ENCODE measurements at places on chromosomes 6 and 20.

DNA sequence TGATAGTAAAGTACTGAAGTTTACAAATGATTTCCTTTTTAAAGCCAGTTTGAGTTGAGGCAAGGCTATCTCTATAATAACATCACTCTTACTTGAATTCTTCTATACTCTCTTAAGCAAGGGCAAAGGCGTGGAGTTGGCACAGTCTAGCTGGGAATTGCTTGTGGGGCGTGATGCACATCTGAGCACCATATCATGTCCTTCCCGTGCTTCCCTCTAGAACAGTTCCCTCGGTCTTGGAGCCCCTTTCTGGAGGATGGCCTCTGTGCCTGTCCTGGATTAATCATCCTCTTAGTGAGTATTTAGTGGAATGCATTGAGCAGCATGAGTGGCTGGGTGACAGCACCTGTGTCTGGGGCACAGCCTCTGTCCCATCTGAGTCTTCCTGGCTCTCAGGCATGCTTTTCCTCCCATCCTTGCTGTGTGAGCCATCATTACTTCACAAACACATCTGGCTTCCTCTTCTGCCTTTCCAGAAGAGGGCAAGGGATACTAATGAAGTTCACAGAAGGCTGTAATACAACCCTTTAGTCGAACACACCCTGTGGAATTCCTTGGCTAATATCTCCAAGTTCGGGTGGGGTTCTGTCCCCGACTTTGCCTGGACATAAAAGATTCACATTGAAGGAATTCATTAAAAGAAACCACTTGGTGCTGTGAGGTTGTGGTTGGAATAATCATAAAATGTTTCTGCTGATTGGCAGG is 188.2 kb downstream of the FNDC1 start:
- DNase-seq = no peak

GRCh38 chr6:124887872-124888580 is 74.2 kb upstream of the RNF217 start:
- DNase-seq = no peak

GRCh38 chr6:82000551-82000950 is 247.0 kb downstream of the IBTK start:
- no peak for DNase-seq

DNA sequence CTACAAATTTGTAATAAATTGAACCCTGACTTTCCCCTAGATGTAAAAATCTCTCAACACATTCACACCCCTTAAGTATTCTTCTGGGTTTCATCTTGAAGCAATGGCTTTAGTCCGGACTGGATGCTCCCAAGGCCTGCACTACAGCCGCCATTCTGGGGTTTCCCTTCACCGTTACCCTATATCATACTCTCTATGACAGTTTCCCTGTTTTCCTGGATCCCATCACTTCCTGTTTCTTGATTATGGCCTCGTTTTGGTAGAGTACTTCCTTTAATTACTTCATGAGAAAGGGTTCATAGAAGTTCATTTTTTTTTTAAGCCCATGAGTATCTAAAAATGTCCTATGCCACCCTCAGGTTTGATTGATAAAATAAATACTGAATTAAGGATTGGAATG is 11.7 kb downstream of the FIG4 start:
- DNase-seq = no peak

GRCh38 chr6:134577998-134578397 is 260.1 kb upstream of the SGK1 start:
- DNase-seq = no peak

GRCh38 chr6:27251606-27252251 is 4.2 kb downstream of the PRSS16 start:
- DNase-seq = no peak

DNA sequence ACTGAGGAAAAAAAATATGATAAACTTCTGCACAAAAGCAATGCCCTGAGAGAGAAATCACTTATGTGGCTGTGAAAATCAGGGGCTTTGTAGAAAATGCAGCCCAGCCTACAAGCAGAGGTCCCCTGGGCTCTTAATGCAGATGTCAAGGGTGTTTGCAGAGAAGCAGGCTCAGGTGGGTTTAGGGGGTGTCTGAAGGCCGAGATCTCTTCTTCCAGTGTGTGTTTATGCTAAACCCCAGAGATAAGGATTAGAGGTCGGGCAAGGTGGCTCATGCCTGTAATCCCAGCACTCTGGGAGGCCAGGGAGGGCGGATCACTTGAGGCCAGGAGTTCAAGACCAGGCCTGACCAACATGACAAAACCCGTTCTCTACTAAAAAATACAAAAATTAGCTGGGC is 78.5 kb downstream of the TMEM242 start:
- no peak for DNase-seq

DNA sequence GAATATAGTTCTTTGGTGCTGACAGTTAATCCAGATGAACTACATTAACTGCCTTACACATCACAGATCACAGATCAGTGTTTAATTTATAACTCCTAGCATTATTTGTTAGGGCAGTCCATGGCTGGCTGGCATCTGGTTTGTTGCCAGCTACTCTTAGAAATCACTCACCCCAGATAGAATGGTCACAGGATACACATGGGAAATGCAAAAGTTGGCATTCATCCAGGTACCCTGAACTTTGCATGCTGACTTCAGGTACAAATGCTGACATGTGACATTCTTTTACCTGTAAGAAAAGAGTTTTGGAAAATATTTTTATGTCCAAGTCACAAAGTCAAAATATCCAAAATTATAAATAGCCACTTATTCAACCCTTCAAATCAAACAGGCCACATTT is 20.2 kb downstream of the FBXL4 start:
- no peak for DNase-seq

DNA sequence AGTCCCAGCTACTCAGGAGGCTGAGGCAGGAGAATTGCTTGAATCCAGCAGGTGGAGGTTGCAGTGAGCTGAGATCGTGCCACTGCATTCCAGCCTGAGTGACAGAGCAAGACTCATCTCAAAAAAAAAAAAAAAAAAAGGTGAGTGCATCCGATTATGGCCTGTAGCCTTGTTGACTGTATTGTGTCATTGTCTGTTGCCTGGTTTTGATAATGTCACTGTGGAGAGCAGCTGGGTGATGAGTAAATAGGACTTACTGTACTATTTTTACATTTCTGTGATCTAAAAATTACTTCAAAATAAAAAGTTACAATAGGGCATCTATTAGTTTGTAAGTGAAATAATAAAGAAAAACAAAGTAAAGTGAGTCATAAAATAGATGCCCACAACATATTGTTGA is 134.1 kb upstream of the SALL4 start:
- no peak for DNase-seq

DNA sequence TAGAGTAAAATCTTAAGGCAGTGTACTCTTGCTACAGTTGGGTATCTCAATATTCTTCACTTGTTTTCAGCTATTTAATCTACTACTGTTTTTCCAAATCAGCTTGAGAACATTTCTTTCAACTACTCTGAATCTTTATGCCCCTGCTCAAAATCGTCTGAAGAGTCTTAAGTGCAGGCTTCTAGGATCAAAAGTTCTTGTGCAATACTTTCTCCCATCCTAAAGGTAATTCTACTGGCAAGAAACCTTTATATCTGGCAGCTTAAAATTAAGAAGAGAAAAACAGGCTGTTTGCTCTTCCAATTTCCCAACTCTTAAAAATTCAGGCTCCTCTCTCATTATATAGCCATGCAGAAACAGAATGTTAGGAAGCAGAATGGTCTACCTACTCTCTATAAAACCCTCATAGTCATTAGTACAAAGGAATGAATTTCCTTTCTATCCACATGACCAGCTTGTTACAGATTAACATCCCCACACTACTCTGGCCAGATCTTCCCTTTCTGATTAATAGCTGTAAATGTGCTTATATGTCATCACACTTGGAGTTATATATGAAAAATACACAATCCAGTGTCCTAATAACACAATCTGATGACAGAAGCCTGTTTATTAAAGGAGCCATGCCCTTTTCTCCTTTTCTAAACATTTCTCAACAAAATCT is 122.2 kb upstream of the FAM184A start:
- DNase-seq = no peak

DNA sequence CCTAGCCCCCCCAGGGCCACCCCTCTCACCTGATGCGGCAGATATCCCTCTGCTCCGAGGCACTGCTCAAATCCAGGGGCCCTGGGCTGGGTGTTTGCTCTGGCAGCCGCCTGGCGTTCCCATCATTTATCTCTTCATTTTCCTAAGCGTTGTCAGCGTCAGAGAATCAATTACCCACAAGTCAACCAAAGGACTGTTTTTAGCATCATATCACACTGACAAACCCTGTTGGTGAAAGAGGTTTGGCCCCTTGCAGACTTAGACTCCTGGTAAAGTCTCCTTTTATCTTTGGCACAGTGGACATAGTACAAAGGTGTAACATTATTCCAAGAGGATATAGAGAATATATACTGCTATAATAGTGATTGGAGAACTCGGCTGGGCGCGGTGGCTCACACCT is at the start of gene GHRH:
Gene GHRH (minus strand): TSS at position 101 of the 400 bp plus-strand sequence. CDS start 4,925 bp downstream, outside the sequence.
- DNase-seq = no peak

GRCh38 chr6:99338188-99338587 is 11.3 kb downstream of the FAXC start:
- no peak for DNase-seq

- DNase-seq = no peak
Measured at GRCh38 chr20:57618091-57618763, 2.0 kb downstream of the ZBP1 start.

- DNase-seq = no peak
Measured at GRCh38 chr6:13012296-13012695, 295.7 kb downstream of the PHACTR1 start.

DNA sequence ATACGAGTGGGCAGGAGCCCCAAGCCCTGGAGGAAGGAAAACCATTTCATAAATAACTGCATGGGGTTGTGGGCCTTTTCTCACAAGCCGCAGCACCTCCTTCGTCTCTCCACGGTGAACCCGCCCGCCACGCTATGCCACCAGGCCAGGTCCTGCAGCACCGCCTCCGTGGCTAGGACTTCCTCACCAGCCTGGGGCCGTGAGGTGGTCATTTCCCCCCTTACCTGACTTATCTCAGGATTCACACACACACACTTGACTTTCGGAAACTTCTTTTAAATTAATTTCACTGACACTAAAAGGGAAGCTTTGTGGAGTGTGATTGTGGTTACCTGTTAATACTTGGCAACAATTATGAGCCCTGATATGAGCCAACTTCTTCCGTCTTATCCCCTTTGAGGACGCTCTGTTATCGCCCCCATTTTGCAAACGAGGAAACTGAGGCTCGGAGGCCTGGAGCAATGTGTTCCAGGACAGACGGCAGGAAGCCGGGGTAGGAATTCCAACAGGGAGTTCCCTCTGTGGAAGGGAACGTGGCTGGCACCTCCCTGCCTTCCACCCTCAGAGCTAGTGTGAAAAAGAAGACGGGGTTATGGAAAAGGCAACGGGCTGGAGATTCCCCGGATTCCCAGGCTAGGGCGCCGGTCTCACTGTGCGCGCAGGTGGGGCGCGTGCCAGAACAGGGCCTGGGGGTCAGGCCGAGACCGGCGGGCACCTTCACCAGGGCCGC is 817 bp upstream of the SLCO4A1 start:
- no peak for DNase-seq

- DNase-seq = no peak
Measured at GRCh38 chr6:41075651-41076626, 3.2 kb downstream of the NFYA start.

GRCh38 chr6:116543149-116543548 is 2.3 kb downstream of the TRAPPC3L start:
- no peak for DNase-seq

- no peak for DNase-seq
Measured at GRCh38 chr6:107991061-107991460, 33.1 kb upstream of the SEC63 start.

- DNase-seq = no peak
Measured at GRCh38 chr20:47273591-47274235, 82.8 kb downstream of the ZMYND8 start.

GRCh38 chr6:36663504-36664446 is 14.7 kb upstream of the CDKN1A start:
- no peak for DNase-seq

DNA sequence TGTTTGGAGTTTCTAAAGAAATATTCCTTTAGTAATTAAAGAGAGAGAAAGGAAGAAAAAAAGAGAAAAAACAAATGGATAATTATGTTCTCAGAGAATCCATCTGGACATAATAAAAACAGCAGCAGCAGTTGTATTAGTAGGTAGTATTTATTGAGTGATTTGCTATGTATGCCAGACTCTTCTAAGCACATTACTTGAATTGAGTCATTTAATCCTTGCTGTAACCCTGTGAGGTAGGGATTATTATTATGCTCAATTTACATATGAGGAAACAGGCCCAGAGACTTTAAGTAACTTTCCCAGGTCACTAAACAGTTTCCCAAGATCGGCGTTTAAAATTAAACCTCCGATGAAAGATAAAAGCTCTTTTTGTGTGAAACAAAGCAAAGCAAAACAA is 238.8 kb downstream of the TSHZ2 start:
- DNase-seq = no peak

- DNase-seq = no peak
Measured at GRCh38 chr6:156060013-156060412, 604.4 kb upstream of the NOX3 start.

GRCh38 chr20:51705400-51705799 is 62.8 kb downstream of the ATP9A start:
- DNase-seq = no peak

- no peak for DNase-seq
Measured at GRCh38 chr20:10125757-10126156, 91.0 kb downstream of the ANKEF1 start.

- DNase-seq = no peak
Measured at GRCh38 chr6:26273673-26274588, 91.1 kb upstream of the BTN3A2 start.

GRCh38 chr6:137417396-137417795 is 76.8 kb downstream of the OLIG3 start:
- DNase-seq = no peak

GRCh38 chr6:23277521-23278179 is 708.3 kb downstream of the HDGFL1 start:
- DNase-seq = no peak

- DNase-seq = no peak
Measured at GRCh38 chr20:46121184-46121930, 3.2 kb downstream of the CD40 start.

DNA sequence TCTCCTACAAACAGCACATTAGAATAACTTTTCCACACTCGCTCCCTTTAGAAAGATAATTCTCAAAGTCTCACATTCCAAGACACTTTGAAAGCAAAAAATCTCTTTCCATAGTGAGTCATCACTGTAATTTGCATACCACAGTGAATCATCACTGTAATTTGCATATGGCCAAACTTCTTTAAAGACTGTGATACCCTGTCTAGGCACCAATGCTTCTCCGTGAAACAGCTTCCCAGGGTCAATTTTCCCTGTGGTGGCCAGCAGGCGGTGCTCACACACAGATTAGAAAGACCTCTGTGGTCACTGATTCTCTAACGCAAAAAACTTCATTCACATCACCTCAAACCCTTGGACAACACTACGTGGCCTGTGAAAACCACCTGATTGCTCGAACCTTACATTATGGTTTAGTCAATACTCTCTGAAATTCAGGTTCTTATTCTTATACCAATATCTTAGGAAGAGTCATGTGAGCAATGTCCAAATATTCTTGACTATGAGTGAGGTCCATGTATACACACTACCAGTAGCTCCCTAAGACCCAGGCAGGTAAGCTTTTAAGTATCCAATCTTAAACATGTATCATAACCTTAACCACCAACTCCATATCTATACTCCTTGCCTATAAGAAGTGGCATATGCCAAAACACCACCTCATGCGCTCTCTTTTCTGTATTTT is 78.5 kb upstream of the PHACTR1 start:
- DNase-seq = no peak

- DNase-seq = no peak
Measured at GRCh38 chr6:41280381-41281057, 6.0 kb downstream of the TREM1 start.
